ENCODE measurements at places on chromosomes 12 and 14.

DNA sequence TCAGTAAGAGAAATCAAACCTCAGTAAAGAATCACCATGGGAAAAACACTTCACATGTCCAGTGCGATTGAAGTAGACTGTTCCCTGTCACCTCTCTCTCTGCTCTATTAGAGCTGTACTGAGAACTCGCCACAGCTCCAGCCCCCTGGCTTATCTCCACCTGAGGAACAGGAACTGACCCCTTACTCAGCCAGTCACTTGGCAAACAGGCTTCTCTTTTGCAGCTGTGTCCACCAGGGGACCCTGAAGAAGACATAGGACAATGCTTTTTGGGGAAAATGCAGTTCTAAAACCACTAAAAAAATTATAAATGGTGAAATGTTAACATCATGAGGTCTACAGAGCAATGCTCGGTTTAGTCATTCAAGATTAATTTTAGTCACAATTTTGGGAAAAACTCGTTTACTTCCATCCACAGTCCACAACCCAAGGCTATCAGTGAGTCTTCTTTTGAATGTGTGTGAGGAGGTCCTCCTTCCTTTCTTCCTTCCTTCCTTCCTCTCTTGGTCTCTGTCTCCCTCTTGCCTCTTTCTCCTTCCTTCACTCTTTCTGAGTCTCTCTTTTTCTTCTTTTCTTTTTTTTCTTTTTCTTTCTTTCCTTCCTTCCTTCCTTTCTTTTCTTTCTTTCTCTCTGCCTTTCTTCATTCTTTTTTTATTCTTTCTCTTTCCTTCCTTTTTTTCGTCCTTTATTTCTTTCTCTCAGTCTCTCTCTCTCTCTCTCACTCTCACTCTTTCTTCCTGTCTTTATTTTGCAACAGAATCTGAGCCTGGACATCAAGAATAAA is 1189.5 kb upstream of the TMEM132C start:
- no peak for DNase-seq

- no peak for DNase-seq
Observed at GRCh38 chr12:3102771-3103410, 25.7 kb downstream of the TSPAN9 start.

DNA sequence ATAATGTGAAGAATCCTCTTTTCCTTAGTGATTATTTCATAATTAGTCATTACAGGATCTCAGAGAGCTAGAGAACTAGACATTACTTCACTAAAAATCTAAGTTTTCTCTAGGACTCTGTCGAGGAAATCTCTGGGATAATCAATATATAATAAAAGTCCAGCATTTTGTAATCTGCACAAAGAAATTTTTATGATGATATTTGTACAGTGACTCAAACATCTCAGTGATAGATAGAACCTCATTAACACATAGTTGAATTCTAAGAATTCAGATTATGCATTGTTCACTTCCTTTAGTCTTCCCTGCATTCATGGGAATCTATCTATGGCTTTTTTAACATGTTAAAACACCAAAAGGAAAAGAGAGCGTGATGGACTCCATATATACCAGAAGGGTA is 11.0 kb downstream of the ITPR2 start:
- no peak for DNase-seq

DNA sequence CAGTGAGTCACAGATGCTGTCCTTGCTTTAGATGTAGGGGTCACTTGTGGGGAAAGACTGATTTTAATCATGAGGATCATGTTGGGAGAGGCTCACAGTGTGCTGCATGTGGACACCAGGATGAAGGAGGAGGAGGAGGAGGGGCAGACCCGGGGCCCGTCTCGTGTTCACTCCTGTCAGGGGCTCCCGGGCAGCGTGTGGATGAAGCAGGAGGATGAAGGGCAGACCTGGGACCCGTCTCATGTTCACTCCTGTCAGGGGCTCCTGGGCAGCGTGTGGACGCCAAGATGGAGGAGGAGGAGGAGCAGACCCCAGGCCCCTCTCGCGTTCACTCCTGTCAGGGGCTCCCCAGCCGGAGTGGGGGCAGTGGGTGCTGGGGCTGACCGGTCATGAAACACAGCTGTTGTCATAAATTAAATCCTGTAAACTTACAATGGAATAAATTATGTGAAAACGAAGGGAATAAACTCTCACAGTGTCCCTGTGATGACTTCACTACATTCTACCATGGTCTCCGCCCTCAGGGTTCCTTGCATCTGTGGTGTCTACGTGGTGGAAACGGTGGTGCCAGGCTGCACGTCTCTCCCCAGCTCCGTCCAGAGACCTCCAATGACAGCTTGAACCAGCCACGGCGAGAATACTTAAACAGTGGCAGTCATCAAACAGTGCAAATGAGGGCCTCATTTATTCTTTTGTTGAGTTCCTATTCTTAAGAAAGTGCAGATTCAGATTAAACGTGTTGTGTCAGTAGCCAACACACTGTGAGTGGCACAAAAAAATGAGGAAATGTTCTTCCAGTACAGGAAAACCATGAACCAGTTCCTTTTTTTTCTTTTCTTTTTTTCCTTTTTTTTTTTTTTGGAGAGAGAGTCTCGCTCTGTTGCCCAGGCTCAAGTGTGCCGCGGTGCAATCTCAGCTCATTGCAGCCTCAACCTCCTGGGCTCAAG is 37.7 kb upstream of the SFSWAP start:
- no peak for DNase-seq

GRCh38 chr14:86938320-86938719 is 1054.7 kb downstream of the GALC start:
- no peak for DNase-seq

- DNase-seq: no peak
Observed at GRCh38 chr14:28759653-28760313, 6.8 kb upstream of the FOXG1 start.

DNA sequence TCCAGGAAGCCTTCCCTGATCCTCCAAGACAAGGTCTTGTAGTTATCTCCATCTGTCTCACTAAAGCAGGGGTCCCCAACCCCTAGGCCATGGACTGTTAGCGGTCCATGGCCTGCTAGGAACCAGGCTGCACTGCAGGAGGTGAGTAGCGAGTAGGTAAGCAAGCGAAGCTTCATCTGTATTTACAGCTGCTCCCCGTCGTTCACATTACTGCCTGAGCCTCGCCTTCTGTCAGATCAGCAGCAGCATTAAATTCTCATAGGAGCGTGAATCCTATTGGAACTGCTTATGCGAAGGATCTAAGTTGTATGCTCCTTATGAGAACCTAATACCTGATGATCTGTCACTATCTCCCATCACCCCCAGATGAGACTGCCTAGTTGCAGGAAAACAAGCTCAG is 12.4 kb upstream of the NFYB start:
- DNase-seq: no peak

DNA sequence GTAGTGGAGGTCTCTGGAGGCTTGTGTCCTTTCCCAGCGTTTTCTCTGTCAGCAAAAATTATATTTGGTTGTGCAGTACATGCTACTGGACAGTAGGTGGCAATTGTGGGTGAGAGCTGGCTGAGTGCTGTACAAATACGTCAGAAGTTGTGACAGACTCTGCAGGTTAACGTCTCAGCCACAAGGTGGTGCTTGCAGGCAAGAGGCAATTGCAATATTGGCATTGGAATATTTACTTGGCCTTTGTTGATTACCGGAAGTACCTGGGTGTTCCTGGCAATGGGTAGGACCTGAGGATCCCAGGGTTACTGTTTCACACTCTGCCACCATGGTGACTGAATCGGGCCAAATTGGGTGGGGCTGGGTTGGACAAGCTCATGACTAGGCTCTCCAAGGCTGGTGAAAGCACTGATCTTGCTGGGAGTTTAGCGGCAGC is 333.9 kb upstream of the LMO3 start:
- DNase-seq: no peak

DNA sequence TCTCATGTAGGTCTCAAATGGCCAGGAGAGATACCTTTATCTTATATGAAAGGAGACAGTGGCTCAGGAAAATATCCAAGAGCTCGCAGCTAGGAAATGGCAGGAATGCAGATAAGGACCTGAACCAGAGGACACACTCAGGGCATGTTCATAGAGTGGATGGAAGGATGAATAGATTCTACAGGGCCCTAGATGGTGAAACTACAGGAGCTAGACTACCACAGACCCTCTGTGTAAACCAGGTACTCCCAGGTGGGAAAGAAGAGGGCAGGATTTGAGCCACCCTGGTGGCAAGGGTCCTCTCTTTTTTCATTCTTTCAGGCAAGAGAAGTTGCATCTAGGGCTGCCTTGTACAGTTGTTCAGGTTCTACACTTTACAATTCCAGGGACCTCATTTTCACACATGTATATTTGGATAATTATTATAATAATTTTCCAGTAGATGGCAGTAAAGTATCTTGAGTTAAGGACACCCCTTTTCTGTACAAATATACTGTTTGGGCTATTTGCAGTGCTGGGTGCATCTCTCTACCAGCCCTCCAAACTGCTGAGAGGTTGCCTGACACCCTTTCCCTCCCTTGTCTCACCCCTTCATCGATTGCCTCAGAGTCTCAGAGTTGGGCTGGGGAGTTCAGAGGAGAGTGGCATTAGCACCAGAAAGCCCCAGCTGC is 10.5 kb upstream of the ZDHHC22 start:
- peak; percentile 19 for DNase-seq

DNA sequence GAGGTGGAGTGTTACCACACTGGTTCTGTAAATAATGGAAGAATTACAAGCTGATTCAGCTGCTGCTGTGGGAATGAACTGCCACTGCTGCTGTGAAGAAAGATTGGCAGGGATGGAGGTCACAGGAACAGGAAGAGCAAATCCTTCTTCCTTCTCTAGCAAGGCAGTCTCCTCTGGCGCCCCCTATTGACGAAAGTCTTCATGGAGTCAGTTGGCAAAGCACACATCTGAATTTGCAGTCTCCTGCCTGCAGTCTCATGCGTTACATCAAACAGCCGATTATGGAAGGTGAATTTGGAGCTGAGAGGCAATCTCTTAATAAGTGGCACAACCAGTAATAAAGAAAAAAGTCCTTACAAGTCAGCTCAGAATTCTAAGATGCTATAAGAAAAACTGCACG is 106.0 kb upstream of the TMTC1 start:
- DNase-seq: no peak

DNA sequence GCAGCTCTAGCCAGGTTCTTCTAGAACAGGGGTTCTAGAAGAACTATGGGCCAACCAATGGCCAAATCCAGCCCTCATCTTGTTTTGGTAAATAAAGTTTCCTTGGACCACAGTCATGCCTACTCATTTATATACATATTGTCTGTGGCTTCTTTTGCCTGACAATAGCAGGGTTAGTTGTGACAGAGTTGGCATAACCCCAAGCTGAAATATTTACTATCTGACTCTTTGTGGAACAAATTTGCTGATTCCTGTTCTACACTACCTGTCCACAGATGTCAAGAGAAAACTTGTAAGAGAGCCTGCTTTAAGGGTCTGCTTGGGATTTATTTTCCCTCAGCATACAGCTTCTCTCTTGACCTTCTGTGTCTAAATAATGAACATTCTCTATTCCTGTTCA is 289.0 kb downstream of the KSR2 start:
- DNase-seq: no peak

- no peak for DNase-seq
Observed at GRCh38 chr12:43132291-43132690, 419.7 kb downstream of the ADAMTS20 start.

DNA sequence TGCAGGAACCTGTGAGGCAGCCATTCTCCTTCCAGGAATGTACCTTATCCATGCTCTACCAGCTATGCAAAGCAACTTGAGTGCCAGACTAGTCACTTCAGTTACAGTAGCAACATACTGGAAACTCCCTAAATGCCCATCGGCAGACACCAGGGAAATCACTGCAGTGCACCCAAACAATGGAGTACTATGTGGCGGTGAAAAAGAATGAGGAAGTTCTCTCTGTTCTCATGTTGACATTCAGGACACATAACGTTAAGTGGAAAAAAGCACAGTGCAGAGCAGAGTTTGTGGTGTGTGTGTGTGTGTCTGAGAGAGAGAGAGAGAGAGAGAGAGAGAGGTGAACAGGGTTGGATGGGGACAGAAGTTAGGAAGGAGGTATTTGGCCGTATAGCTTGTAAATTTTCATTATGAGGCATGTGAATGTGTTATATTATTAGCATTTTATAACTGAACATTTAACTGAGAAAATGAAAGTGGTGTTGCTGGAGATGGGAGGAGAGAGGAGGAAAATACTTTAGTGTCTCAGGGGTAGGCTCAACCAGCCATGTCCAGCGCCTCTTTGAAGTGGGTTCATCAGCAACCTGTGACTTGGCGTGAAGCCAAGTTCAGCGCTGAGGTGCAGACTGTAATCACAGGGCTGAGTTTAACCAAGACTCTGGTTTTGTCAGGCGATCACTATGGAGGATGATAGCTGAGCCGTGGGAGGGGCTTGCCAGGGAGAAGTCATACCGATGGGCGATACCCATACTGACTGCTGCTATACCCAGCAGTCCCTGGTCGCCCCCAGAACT is 17.3 kb downstream of the TNFAIP2 start:
- DNase-seq: no peak

GRCh38 chr12:31797230-31797872 is 68.5 kb upstream of the AMN1 start:
- DNase-seq: peak; percentile 39

DNA sequence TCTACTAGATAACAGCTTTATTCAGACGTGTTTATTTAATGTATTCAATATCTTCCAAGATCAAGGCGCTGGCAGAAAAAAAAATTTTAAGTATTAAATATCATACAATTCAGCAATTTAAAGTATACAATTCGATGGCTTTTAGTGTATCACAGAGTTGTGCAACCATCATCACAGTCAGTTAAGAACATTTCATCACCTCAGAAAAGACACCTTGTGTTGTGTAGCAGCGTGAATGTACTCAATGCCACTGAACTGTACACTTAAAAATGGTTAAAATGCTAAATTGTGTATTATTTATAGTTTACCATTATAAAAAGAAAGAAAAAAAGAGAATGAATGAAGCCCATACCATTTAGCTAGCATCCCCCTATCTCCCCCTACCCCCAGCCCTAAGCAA is 96.4 kb downstream of the RIN3 start:
- no peak for DNase-seq

DNA sequence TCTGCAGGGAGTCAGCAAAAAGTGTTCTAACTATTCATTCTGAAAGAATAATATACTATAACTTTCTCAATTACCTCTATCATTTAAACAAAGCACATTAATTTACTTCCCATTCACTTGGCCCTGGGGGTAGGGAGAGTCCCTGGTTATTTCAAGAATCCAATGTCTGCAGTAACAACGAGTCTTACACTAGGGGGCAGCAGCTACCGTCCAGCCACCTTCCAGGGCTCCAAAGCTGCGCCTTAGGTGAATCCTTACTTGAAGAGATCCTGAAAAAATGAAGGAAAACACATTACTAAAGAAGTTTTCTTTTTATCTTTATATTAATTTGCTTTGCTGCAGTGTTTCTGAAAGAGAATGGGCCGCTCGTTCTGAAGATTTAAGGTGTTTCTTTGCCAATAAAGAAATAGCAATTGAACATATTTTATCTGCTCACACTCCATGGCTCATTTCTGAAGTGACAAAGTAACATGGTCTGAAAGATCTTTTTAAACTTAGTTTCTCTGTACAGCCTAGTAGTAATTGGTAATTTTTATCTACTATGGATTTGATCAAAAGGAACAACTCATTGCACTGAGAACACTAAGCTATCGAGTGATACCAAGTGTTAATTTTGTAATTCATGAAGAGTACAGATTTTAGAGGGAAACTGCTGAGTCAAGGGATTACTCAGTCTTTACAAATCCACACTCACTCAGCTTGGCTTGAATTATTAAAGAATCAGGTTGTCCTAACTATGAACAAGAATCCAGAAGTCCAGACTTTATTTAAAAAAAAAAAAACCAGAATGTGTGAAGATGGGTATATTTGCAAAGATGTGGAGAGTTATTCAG is 27.6 kb downstream of the BHLHE41 start:
- DNase-seq: peak; percentile 63

- no peak for DNase-seq
Observed at GRCh38 chr12:109946505-109946904, 46.4 kb downstream of the TCHP start.

GRCh38 chr14:59511916-59512575 is 27.7 kb downstream of the JKAMP start:
- peak; percentile 5 for DNase-seq

GRCh38 chr14:76085358-76085757 is 66.4 kb upstream of the GPATCH2L start:
- DNase-seq: no peak

All from CD4-positive, alpha-beta T cell treated with Interleukin-17A for 1 hour (primary cell).